ENCODE measurements at places on chromosomes 11 and 22. TPM values are rescaled to one million over a fixed set of nuclear protein-coding genes. Genes with fewer than 3 reads are reported as not detected.

The KIF18A gene
- total RNA-seq = 12.9 TPM

The NCR3LG1 gene
- total RNA-seq = 2.1 TPM

The ARHGAP32 gene
- 4.5 TPM for total RNA-seq

The FREY1 gene
- not detected for total RNA-seq

The APOC3 gene
- total RNA-seq = not detected

The CCDC89 gene
- not detected for total RNA-seq

The MUC2 gene
- total RNA-seq = 0.21 TPM

The GAB4 gene
- total RNA-seq = not detected

The PHF21A gene
- 11.5 TPM for total RNA-seq

The OR10G4 gene
- total RNA-seq = not detected

The WT1 gene
- total RNA-seq = 5.3 TPM

The SMIM38 gene
- total RNA-seq = not detected
